ENCODE measurements at places on chromosomes 12 and 14.

DNA sequence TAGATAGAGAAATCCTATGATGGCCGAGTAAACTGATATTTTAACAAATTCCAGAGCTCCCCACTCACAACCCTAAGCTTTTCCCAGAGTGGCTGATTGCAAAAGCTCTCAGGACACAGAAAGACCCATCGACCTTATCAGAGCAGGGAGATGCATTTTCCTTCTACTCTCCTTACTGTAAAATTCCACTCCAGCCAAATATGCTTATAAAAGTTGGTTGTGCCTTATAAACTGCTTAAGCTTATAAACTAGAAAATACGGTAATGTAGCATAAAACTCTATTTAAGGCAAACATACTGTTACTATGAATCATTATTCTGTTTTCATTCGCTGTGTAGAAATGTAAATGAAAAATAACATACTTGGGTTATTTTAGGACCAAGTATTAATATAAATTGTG, 41.6 kb upstream of the TRHDE start:
- DNase-seq = no peak

GRCh38 chr12:45988264-45988663, 2.1 kb downstream of the SCAF11 start:
- no peak for DNase-seq

DNA sequence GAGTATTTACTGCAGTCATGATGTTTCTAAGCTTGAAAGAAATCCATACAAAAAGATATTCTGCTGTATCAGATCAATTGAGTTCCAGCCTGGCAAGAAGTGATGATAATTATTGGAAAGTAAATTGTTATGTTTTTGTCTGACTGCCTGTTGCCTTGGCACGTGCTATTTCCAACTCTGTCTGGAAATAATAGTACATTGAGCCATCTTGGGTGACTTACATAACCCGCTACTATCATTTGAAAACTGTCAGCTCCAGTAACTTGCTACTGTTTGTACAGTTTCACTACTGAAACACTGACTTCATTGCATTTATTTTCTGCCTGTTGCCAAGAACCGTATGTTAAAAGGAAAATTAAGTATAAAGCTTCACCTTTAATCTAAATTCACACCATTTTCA, 318.6 kb downstream of the ITPR2 start:
- no peak for DNase-seq

DNA sequence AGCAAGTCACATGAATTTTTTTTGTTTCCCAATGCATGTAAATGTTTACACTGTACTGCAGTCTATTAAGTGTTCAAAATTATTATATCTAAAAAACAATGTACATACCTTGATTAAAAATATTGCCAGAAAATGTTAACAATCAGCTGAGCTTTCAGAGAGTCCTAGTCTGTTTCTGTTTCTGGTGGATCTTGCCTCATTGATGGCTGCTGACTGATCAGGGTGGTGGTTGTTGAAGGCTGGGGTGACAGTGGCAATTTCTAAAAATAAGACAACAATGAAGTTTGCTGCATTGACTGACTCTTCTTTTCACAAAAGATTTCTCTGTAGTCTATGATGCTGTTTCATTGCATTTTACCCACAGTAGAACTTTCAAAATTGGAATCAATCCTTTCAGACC, 16.6 kb upstream of the KLRD1 start:
- no peak for DNase-seq

GRCh38 chr14:80977221-80977620, 21.8 kb downstream of the TSHR start:
- peak; percentile 14 for DNase-seq

- no peak for DNase-seq
Measured at GRCh38 chr12:54420766-54421144, 1.7 kb upstream of the ITGA5 start.

DNA sequence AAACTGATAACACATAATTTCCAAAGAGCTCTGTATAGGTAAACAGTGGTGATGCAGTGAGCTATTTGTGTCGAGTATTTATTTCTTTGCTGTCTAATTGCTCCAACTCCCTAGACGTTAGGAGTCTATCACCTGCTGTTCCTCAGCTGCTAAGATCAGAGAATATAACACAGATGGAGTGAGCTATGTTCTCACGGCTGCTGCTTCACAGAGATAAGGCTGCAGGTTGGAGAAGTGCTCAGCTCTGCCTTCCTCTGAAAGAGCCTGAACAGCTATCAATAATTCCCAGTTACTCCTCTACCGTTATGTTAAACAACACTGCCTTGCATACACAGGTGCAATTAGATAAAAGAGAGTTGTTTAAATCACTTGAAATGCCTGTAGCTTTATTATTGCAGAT, 103.2 kb upstream of the MDGA2 start:
- no peak for DNase-seq

- DNase-seq = no peak
Measured at GRCh38 chr14:76769636-76770292, 8.5 kb downstream of the VASH1 start.

GRCh38 chr12:117646520-117646919, 285.1 kb upstream of the NOS1 start:
- peak; percentile 40 for DNase-seq

DNA sequence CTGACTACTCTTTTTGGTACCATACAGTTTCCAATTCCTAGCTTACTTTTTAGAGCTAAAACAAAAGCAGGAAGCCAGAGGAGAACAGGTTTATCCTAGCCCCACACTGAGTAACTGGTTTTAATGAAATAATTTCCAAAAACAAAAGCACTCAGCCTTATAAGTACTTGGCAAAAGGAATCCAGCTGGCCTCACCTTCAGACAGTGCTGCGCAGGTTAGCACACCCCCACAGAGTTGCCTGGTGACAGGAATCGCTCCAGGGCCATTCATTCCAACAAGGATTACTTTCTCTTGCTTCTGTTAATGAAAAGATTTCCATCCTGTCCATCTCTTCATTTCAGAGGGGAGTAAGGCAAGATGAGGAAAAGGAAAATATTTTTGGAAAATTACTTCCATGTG, 84.6 kb downstream of the SCFD1 start:
- no peak for DNase-seq

DNA sequence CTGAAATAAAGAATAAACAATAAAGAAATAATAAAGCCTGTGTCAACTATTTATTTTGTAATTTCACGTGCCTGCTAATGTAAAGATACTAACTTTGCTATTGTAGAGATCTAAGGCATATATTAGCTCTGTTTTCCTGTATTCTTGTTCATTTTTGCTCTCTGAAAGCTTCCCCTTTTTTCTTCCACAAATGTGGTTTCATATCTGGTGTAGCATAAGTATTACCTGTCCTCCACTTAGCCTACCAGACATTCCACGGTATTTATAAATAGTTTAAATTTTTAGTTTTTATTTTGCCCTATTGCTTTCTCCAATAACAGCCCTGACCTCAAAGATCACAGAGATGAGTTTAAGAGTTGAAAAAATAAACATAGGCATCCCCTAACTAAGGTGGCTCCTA, 92.6 kb upstream of the ATP2B1 start:
- no peak for DNase-seq

DNA sequence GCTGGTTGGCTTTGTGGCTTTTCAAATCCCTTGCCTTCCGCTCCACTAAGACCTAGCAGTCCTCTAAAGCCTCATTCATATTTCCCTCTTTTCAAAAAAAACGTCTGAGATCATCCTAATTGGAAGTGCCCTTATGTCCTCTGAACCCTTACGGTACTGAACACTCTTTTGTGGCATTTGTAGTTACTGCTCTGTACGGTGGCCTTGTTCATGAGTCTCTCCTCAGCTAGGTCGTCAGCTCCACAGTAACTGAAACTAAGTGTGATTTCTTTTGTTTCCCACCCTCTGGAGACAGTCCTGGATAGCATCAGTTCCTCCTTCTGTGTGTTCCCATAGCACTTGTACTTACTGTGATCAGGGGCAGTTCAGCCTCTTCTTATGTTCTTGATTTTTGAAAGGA, 49.7 kb downstream of the DAAM1 start:
- no peak for DNase-seq

DNA sequence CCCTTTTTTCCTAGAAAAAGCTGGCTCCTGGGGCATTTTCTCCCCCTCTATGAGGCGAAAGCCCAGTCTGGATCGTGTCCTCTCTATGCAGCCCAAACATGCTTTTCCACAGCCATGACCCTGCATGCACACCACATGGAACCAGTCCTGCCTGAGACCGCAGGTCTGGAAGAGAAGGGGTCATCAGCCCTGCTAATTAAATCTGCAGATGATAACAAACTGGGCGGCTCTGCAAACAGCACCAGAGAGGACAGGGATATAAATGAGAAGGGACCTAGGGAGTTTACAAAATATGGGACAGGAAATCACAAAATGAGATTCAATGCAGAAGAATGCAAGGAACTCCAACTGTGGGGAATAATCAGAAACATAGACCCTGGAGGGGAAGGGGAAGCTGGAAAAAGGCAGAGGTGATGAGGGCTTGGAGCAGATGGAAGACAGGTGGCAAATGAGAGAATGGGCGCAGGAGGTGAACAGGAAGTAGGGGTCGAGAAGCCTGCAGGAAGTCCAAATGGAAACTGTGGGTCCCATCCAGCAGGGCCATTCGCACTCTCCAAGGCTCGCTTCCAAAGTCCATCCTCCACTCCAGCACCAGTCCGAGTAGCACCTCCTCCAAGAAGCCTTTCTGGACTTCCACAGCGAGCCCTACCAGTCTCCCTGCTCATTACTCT, 76.3 kb downstream of the ANO2 start:
- DNase-seq = no peak

- no peak for DNase-seq
Measured at GRCh38 chr14:93703941-93704340, 84.3 kb downstream of the PRIMA1 start.

DNA sequence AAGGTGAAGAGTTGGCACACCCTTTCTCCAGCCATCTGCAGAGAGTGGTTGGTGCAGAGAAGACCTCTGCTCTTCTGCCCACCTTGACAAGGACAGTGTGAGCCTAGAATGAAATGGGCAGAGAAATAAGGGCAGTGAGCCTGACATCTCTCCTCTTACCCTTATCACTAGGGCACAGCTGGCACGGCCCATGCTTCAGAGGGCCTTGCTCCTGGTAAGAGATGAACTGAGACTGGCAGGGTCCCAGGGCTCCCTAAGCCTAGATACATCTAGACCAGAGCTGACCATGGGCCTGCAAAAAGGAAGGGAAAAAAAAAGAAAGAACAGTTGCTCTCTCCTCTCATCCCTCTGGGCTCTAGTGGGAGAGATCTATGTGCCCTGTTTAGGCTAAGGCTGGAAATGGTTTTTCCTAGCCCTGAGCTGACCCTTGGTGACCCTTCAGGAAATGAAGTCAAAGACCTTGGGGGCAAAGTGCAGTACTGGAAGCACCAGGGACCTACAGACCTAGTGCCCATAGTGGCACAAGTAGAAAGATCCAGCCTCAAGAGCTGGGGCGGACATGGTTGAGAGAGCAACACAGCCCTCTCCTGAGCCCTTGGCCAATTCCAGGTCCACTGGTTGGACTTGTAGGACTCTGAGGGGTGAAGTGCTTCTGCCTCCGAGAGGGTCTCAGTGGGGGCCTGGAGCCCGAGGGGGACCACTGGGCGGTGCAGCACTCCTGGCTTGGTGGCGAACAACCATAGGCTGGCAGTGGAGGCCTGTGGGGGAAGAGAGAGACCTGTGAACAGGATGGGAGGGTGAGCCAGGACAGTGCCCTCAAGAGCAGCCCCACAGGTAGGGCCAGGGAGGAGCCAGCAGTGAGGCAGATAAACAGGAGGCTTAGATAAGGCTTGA, 22.0 kb downstream of the PRPF40B start:
- DNase-seq = no peak

DNA sequence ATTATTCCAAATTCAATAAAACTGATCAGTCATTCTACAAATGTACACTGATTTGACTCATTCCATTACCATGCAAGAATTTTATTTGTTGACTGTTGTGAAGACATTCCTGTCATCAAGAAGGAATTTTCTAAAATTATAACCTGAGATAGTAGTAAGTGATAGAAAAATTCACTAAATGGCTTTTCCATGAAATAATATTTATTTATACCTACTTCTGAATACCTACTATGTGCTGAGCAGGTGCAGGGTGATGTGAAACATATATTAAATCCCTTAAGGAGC, 841.7 kb downstream of the NRXN3 start:
- DNase-seq = no peak

DNA sequence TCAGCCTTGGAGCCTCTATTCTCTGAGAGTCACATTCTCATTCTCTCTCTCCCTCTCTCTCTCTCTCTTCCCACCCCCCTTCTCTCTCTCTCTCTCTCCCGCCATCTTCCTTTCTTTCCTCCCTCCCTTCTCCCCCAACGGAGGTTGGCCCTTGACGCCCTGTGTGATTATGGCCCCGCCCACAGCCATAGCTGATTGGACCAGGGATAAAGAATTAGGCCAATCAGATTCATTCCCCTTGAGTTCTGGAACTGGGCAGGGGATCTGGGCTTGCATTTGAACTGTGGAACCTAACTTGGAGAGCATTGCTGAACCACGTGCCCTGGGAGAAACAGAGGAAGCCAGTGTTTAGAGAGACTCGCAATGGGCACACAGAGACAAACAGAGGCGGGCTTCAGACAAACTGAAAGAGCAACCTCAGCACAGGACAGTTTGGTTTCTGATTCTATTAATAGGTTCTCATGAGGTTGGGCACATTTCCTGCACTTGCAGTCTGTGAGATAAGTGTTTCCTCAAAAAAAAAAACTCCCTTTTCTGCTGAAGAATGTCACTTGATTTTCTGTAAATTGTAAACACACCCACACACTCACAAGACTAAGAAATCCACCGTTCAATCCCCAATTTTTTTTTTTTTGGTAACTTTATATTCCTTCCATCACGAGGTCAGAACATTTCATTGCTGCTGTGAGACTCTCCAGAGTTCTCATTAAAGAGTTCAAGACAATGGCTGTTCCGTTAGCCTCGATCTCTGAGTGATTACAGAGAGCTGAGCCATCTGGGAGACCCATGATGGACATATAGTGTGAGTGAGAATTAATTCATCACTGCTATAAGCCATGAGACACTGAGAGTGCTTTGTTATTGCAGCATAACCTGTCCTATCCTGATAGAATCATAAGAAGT, 3.5 kb upstream of the P2RX7 start:
- DNase-seq = no peak

GRCh38 chr12:121467638-121468498, 68.0 kb downstream of the RNF34 start:
- no peak for DNase-seq

- DNase-seq = no peak
Measured at GRCh38 chr12:119446459-119446858, 111.9 kb downstream of the CCDC60 start.

- DNase-seq = no peak
Measured at GRCh38 chr12:44774815-44775411, 101.2 kb downstream of the NELL2 start.

All from DMS 273 treated with DMSO at 0.1 percent for 48 hours (cell line).